Hippocampal formation (tissue), 2 donors: ENCODE measurements at places on chromosomes 2 and 18.

GRCh38 chr18:45688833-45689232, 35.1 kb upstream of the SLC14A1 start:
- DNase-seq = no peak

DNA sequence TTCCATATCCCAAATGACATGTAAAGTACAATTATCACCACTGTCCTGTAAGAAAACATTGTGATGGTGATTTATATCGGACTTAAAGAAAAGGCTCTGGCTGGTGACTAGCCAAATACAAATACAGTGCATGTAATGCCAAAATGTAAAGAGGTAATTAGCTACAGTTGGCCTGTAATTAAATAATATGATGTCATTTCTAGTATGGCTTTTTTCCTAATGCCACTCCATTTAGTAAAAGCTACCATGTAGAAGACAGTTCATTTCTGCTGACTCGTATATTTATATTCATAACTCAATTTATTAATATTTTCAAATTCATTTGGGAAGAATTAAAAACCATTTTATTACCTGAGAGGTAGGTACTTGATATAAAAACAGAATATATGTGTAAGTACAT, 815.7 kb downstream of the ERBB4 start:
- DNase-seq = no peak

GRCh38 chr2:204268458-204268857, 276.8 kb upstream of the PARD3B start:
- DNase-seq = no peak

DNA sequence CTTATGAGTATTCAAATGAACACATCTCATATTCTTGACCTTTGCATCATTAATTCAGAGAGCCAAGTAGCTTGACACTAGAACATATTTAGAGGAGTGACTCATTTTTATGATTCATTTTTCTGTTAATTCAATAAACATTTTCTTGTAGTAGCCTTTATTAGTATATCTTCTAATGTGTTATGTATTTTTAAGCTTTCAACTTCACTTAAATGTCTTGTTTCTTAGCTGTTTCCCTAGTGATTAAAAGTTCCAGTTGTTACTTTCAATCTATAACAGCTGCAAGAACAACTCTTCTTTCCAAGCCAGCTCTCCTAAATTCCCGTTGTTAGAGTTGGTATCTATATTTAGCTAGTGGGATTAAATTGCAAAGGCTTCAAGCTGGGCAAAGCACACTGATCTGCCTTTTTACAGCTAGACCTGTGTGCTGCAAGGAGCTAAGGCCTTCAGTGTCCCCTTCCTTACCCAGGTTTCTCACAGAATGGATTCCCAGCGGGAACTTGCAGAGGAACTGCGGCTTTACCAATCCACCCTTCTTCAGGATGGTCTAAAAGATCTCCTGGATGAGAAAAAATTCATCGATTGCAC, at the start of gene KLHL41:
Gene KLHL41, plus strand, starts transcription at position 405 of the 588 bp plus-strand sequence. Its CDS starts 77 bp downstream, at position 482.
- DNase-seq = no peak

GRCh38 chr18:78647018-78647417, 332.6 kb upstream of the SALL3 start:
- no peak for DNase-seq

DNA sequence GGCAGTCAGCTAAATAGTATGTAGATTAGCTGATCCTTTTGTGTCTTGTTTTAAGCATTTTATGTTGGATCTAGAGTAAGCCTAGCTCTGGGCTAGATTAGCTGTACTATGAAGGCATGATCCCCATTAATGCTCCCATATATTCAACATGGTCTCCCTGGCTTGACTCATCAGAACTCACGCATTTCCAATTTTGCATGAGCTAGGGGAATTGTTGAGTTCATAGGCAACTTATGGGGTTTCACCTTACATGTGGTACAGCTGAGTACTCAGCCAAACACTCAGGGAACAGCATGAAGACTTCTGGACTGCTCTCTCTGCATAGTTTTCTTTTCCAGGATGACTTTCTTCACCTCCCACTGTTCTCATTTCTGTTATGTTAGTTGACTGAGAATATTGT, 248.2 kb downstream of the TMX3 start:
- DNase-seq = no peak

DNA sequence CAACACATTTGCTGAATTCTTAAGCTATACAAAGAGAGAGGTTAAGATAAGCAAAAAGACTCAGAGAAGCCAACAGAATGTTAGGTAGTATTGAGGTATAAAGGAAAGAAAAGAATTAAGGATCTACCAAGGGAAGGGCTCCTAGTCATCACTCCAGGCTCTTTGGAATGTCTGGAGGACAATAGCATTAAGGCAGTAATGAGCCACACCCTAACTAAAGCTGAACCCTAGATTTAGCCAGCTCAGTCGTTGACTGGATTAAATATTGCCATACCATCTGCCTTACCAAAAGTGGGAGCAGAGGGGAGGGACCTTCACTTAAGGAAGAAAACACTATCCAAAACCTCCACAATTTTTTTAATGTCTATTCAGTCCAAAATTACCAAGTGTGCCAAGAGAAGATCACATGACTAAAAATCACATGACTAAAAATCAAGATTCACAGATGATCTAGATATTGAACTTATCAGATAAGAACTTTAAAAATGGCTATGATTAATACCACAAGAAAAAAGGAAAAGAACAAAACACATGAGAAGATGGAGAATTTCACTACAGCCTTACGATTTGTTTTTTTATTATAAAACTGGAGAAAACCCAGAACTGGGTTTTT, 59.7 kb downstream of the EXOC6B start:
- no peak for DNase-seq

DNA sequence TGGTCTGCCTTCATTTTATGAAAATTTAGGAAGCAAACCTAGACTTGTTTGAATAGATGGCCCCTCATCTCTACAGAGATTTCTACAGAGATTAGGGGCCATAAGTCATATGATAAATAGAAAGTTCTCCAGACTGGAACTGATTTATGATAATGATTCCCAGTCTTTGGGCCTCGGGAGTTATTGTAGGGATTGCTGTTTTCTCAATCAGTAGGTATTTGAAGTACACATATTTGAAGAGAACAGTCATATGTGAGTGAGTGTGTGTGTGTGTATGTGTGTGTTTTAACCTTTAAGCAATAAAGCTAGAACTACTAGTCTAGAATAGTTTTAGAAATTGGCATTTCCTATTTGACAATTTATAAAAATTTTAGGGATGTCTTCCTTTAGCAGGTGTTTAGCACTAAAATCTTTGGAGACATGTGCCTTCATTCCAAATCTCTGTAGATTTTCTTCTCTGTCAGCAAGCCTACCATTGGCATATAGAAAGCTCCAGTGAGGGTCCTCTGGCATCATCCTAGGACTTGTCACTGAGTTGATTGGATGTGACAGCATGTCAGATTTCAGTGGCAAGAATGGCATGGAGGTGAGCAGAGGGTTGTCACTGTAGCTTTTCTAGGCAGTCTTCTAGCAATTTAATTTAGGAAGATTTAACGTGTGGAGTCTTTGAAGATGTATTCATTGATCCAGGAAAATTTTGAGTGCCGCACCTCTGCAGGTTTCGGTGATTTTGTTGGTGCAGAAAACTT, 71.2 kb downstream of the MYO1B start:
- no peak for DNase-seq

- DNase-seq = no peak
These were observed 77.3 kb downstream of the KCTD1 start for GRCh38 chr18:26471027-26471426.

DNA sequence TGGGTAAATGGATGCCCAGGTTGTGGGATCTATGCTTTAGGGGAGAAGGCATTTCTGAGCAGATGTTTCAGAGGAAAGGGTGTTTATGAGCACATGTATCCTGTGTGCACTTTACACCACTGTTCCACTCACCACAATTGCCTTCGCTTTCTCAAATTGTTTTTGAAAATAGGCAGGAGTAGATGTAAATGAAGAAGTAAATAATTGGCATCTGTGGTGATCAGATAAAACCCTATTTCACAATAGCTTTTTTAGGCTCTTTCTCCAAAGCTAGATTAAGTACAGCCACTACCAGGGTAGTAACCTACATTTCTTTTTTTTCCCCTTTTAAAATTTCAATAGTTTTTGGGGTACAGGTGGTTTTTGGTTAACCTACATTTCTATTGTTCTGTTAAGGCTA, 40.6 kb downstream of the TMEM178A start:
- no peak for DNase-seq

DNA sequence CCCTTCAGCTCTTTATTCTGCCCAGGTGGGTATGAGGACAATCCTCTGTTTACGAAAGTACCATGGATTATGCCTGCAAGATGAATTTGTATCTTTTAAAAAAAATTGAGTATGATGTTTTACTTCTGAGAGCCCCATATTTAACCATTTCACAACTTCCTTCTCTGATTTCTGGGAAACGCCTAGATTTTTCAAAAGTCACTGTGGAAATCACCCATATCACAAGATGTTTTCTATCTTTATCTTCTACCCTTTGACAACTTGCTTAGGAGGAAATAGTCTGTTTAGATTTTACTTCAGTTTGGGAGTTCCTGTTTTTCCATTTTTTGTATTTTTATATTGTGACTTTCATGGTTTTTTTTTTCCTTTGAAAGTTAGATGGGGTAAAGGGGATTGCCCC, 53.0 kb downstream of the ICOS start:
- no peak for DNase-seq

DNA sequence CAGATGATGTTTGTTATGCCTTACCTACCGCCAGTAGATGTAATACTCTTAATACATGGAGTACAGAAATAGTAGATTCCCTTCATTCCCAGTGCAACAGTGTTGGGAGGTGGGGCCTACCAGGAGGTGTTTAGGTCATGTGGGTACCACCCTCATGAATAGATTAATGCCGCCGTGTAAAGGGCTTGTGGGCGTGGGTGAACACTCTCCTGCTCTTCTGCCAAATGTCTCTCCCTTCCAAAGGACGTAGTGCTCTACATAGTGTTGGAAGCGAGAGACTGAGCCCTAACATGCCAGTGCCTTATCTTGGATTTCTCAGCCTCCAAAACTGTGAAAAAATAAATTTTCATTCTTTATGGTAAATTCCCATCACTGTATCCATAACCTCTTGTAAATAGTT, 30.1 kb downstream of the PLEKHA3 start:
- no peak for DNase-seq

DNA sequence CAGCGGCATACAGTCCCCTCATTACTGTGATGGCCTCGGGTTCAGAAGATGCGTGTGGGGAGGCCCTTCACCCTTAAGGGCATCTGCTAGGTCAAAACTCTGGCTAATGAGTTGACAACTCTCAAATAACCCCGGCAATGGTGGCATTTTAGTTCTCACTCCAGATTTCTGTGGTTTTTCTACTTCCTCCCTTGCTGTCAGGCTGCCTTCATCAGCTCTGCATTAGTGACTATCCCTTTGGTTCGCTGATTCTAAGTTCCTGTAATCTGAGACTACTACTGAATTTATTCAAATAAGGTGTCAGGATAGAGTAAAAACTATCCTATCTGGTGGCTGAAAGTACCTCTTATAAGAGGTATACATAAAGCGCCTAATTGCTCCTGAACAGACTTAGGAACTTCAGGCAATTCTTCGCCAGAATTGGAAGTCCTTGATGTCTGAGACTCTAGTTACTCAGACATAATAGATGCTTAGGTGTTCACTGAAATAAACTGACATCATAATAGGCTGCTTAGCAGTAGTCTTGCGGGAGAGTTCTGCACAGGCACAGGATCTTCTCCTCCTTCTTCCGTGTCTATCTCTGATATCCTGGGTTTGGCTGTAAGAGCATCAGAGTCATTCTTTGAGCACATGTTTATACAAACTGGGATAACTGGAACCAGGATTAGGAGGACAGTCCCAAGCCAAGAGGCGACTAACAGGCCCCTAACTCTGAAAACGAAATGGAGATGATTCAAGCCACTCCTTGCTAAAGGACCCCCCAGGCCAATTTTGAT, 194.5 kb downstream of the DNER start:
- no peak for DNase-seq

DNA sequence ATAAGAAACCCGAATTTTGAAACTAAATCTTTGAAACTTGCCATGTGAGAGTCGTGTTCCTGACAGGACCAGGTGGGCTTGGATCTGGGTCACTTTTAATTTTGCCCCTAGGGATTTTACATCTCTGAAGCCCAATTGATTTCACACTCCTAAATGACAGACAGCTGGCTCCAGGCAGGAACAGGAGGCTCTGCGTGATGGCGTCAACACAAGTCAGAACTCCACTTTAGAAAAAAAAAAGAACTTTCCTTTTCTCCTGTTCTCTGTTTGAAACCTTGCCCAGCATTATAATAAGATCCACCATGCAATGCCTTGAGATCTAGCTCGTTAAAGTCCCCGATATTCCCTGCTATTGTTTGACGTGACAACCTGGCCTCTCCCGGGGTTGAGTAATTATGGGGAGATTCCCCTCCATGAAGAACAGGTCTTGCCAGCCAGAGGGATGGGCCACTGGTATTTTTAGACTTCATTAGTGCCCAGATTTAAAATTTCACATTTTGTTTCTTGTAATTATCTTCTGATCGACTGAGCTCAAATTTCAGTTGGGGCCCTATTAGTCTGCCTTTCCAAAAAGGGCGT, 260.3 kb downstream of the KLHL29 start:
- no peak for DNase-seq

DNA sequence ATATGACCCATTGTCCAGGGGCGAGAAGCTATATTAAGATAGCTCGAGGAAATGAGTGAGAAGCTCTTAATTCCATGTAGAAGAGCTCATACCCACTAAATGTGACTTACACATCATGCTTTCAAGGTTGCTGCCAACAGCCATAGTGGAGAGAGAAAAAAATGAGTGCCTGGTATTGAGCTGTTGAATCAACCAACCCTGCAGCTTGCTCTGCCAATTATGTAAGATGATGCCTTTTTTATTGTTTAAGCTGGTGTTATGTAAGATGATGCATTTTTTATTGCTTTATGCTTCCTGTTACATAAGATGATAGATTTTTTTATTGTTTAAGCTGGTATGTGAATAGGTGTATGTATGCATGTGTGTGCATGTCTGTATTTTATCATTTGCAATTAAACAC, 228.2 kb downstream of the CCDC178 start:
- DNase-seq = no peak

GRCh38 chr18:22933966-22934423, 867 bp downstream of the RBBP8 start:
- no peak for DNase-seq

- peak; percentile 30 for DNase-seq
These were observed 79.2 kb downstream of the LONRF2 start for GRCh38 chr2:100242891-100243619.

DNA sequence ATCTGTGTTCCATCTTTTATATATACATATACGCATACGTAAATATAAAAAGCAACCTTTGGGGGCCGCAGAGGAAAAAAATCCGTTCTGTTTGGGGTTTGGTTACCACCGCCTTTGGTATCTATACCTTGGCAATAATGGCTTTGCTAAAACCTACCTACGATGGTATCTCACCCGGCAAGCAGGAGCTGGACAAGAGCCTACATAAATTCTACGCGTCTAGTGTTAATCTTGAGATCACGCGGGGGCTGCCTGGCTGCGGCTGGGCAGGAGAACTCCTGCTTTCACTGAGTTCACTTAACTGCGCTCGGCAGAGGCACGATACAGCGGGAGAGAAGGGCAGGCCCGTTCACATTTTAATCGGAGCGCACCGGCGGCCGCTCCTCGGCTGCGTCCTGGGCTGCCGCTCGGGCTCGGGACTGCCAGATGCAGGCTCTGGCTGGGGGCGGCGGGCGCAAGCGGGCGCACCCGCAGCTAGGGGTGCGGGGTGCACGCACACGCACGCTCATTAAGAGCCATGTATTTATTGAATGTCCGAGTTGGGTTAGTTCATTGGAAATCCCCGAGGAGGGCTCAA, 1.7 kb upstream of the POU3F3 start:
- no peak for DNase-seq

GRCh38 chr2:197911667-197912066, 107.3 kb downstream of the PLCL1 start:
- no peak for DNase-seq
